ENCODE measurements at places on chromosomes 12 and 14.
A peak's percentile ranks its signal among the peaks of the same experiment; 100 is the strongest.

- DNase-seq: peak; percentile 88
These were observed at the start of the genes LYSET and MOAP1 for GRCh38 chr14:93184391-93185348. Gene LYSET, plus strand, starts transcription at chr14:93185317. Its CDS starts 89 bp downstream, at chr14:93185406. Gene MOAP1, minus strand, starts transcription at chr14:93184897. Its CDS starts 655 bp downstream, at chr14:93184242.

DNA sequence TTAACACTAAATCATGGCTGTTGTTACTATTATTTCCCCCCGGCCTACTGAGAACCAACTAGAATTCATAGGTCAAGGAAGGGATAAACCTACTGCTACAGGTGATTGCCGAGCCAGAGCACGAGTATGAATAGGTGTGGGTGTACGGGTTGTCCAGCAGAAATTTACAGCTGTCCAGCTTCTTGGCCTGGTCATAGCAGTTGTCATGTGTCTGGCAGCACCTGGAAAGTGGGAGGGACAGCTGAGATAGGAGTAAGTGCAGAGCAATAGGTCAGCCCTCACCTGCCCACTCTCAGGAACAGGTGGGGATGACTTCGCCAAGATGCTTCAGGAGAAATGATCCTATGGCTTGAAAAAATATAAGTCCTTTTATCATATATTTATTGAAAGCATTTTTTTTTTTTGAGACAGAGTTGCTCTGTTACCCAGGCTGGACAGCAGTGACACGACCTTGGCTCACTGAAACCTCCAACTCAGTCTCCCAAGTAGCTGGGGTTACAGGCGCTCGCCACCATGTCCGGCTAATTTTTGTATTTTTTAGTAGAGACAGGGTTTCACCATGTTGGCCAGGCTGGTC lies 2.6 kb downstream of the PLA2G1B start:
- no peak for DNase-seq

- DNase-seq: no peak
These were observed 444.6 kb downstream of the SOX5 start for GRCh38 chr12:23504641-23505399.

GRCh38 chr12:10771132-10771733 lies 31.2 kb downstream of the TAS2R7 start:
- DNase-seq: no peak

- no peak for DNase-seq
These were observed 40.8 kb downstream of the FBXL14 start for GRCh38 chr12:1553536-1553935.

GRCh38 chr12:57488402-57489156 lies 711 bp downstream of the MARS1 start:
- no peak for DNase-seq

GRCh38 chr12:77167801-77168200 lies 102.4 kb upstream of the E2F7 start:
- DNase-seq: no peak
